Endodermal cell (in vitro differentiated cells): ENCODE measurements at places on chromosomes 4 and X. TPM values are rescaled to one million over a fixed set of nuclear protein-coding genes. Genes with fewer than 3 reads are reported as not detected.

GRCh38 chr4:152010710-152011079 lies 249.9 kb upstream of the GATB start:
- H3K4me3 ChIP-seq: no peak overlapping the region
- peaks cover 98% of the 10 kb centered on the region for H3K27me3 ChIP-seq
- no peaks in the 10 kb centered on the region for H3K4me1 ChIP-seq
- no peak overlapping the region for H3K27ac ChIP-seq
- DNase-seq: no peak
- no peaks in the 10 kb centered on the region for H3K36me3 ChIP-seq

DNA sequence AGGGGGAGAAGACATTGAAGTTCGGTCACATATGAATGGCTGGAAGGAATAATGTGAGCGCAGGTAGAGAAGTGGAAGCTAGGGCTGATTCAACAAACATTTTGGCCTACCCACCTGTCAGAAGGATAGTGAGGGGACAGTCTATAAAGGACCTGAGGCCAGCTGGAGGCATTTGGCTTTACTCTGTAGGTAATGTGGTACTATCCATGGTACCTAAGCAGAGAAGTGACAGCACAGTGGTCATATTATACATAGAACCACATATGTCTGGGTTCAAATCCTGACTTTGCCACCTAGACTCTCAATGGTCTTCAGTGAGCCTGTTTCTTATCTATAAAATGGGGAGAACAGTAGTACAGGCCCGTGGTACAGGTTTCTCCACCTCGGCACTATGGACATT lies 257.1 kb downstream of the EVC2 start:
- DNase-seq: no peak
- no peak overlapping the region for H3K27ac ChIP-seq
- no peaks in the 10 kb centered on the region for H3K36me3 ChIP-seq

DNA sequence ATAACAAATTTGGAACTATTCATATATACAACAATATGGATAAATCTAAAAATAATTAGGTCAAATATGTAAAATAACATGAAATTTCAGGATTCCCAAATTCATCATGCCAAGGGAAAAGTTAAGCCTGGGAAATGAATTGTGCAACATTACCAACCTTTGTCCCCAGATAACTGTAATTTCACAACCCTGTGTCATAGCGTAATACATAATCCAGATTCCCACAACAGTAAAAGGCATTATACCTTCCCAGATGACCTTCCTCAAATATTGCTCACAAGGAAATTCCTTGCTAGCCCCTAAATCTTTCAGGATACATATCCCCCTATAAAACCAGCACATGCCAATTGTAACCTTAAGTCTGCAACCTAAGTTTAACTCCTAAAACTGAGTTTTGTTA lies 32.9 kb upstream of the RAB40A start:
- H3K4me1 ChIP-seq: no peaks in the 10 kb centered on the region
- no peak overlapping the region for H3K27ac ChIP-seq
- H3K36me3 ChIP-seq: no peaks in the 10 kb centered on the region
- no peak for DNase-seq

The DMRTC1 gene
- total RNA-seq: 0.25 TPM in 1 of 2 replicates, not detected in the other

DNA sequence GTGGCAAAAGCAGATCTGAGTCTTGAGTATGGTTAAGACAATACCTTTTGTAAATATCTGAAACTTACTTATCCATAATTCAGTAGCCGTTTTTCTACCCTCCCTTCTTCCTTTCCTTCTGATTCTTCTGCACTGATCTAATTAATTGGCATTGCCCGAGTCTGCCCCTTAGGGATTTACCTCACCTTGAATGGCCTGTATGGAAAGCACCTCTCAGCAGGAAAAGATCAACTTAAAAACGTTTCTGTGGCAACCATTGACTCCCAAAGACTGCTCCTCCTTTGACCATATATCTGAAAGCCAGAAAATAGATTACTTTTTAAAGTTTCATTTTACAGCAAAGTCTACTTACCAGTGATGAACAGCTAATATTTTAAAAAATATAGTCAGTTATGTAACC lies 496.5 kb upstream of the LCORL start:
- no peaks in the 10 kb centered on the region for H3K36me3 ChIP-seq
- no peak overlapping the region for H3K27ac ChIP-seq
- DNase-seq: peak; percentile 42
- no peak overlapping the region for H3K4me3 ChIP-seq
- H3K27me3 ChIP-seq: peaks cover 8% of the 10 kb centered on the region

DNA sequence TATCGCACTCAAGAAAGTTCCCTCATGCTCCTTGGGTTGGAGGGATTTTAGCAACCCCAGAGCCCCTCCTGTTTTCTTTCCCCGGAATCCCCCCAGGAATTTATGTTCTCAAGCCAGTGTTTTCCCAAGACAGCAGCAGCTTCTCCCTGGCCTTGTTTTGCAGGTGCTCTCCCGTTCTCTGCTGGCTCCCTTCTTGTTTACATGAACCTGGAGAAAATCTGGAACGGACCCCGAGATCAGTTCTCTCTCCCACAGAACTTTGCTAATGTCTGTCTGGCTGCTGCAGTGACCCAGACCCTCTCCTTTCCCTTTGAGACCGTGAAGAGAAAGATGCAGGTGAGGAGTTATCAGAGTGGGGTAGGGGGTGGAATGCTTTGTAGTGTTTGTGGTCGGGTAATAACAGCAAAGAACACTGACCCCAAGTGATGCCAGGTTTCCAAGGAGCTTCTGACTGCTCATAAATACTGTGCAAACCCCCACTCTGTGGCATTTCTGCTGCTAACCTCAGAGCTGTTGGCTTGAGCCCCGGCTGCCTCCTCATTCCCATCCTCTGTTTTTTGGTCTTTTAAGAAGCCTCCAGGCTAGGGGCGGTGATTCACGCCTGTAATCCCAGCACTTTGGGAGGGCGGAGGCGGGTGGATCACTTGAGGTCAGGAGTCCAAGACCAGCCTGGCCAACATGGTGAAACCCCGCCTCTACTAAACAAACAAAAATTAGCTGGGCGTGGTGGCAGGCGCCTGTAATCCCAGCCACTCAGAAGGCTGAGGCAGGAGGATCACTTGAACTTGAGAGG lies 11.1 kb downstream of the SLC25A43 start:
- DNase-seq: peak; percentile 55
- H3K27me3 ChIP-seq: no peaks in the 10 kb centered on the region
- no peaks in the 10 kb centered on the region for H3K36me3 ChIP-seq
- H3K4me1 ChIP-seq: no peaks in the 10 kb centered on the region

The UGT2B7 gene
- not detected in 2 replicates for total RNA-seq

DNA sequence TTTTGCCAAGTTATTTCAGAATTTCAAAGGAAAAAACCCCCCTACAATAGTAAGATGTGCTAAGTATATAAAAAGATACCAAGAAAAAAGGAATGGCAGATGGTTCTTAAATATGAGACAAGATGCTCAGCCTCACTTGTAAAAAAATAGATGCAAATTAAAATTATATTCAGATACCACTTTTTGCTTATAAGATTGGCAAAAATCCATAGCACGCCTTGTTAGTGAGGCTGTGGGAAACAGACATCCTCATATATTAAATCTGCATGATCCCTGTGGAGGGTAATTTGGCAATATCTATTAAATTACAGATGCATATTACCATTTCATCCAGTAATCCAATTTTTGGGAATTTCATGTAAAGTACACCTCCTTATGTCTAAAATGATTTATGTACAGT lies 62.5 kb upstream of the PDHA1 start:
- H3K27ac ChIP-seq: no peak overlapping the region
- H3K4me1 ChIP-seq: no peaks in the 10 kb centered on the region
- DNase-seq: no peak
- no peak overlapping the region for H3K4me3 ChIP-seq

The NOP14 gene
- total RNA-seq: 16.5 to 23.0 TPM (median 21.9 TPM) in 3 replicates

GRCh38 chr4:70630162-70630561 lies 1.6 kb downstream of the ENAM start:
- H3K27ac ChIP-seq: no peak overlapping the region
- no peaks in the 10 kb centered on the region for H3K27me3 ChIP-seq
- no peak overlapping the region for H3K4me3 ChIP-seq
- no peak for DNase-seq
- H3K4me1 ChIP-seq: no peaks in the 10 kb centered on the region

DNA sequence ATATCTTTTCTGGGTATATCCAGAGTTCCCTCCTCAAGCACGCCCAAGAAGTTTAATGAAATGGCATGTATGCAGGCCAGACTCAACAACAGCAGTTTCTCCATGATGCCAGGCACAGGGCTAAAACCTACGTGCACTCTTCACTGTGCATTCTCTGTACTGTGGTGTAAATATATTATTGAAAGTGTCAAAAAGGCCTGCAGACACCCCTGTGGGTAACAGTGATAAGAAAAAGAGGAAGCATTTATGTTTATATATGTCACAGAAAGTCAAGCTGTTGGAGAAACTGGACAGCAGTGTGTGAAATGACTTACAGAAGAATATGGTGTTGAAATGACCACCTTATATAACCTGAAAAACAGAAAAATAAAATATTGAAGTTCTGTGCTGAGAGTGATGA lies 29.6 kb upstream of the DCAF8L1 start:
- H3K27ac ChIP-seq: no peak overlapping the region
- no peaks in the 10 kb centered on the region for H3K27me3 ChIP-seq
- DNase-seq: no peak
- no peaks in the 10 kb centered on the region for H3K36me3 ChIP-seq
- H3K4me1 ChIP-seq: no peaks in the 10 kb centered on the region

- peak within 1 kb of the TSS; percentile 86 for H3K4me3 ChIP-seq
- H3K27me3 ChIP-seq: peaks cover 28% of the 10 kb centered on the region
- peak; percentile 87 for DNase-seq
- H3K4me1 ChIP-seq: peaks cover 14% of the 10 kb centered on the region
Observed at GRCh38 chr4:167234316-167234881, at the start of gene SPOCK3. Gene SPOCK3, minus strand, starts transcription at chr4:167234494.

DNA sequence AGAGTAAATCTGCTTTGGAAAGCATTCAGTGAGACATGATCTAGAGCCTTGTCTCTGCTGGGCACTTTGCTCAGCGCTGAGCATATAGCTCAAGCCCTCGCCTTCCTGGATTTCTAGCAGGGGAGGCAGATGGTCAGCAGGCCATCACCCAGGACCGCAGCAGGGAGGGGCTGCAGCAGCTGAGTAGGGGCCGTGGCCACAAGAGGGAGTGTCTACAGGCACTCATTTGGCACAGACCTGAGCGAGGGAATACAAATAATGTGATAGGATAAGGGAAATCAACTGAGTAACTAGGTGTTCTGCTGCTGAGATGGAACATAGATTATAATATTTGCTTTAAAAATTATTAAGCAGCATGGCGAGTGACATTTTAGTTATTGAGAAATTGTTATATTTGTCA lies 30.2 kb downstream of the OFD1 start:
- DNase-seq: peak; percentile 82
- no peak overlapping the region for H3K4me3 ChIP-seq
- peak overlapping the region; percentile 66 for H3K27ac ChIP-seq
- no peaks in the 10 kb centered on the region for H3K4me1 ChIP-seq
- H3K36me3 ChIP-seq: peaks cover 41% of the 10 kb centered on the region
- no peaks in the 10 kb centered on the region for H3K27me3 ChIP-seq

The VCX gene
- 0.54 TPM in 1 of 2 replicates, not detected in the other for total RNA-seq

The HSFX1 gene
- total RNA-seq: 2.4 and 3.4 TPM in 2 replicates
